ENCODE measurements at places on chromosomes 16 and 17. TPM values are rescaled to one million over a fixed set of nuclear protein-coding genes. Genes with fewer than 3 reads are reported as not detected.

SLC16A6 gene
- 1.2 TPM for total RNA-seq

- no peaks in the 10 kb centered on the region for H3K4me1 ChIP-seq
- DNase-seq, result no peak
- no peak overlapping the region for H3K4me3 ChIP-seq
- H3K27ac ChIP-seq, result no peak overlapping the region
Observed at GRCh38 chr17:73324160-73324475, 12.3 kb upstream of the CDC42EP4 start.

- H3K4me1 ChIP-seq, result no peaks in the 10 kb centered on the region
- H3K4me3 ChIP-seq, result no peak overlapping the region
- no peak overlapping the region for H3K27ac ChIP-seq
- H3K27me3 ChIP-seq, result no peaks in the 10 kb centered on the region
- DNase-seq, result peak; percentile 73
Observed at GRCh38 chr16:75385507-75386152, 47.7 kb downstream of the CFDP1 start.

DNA sequence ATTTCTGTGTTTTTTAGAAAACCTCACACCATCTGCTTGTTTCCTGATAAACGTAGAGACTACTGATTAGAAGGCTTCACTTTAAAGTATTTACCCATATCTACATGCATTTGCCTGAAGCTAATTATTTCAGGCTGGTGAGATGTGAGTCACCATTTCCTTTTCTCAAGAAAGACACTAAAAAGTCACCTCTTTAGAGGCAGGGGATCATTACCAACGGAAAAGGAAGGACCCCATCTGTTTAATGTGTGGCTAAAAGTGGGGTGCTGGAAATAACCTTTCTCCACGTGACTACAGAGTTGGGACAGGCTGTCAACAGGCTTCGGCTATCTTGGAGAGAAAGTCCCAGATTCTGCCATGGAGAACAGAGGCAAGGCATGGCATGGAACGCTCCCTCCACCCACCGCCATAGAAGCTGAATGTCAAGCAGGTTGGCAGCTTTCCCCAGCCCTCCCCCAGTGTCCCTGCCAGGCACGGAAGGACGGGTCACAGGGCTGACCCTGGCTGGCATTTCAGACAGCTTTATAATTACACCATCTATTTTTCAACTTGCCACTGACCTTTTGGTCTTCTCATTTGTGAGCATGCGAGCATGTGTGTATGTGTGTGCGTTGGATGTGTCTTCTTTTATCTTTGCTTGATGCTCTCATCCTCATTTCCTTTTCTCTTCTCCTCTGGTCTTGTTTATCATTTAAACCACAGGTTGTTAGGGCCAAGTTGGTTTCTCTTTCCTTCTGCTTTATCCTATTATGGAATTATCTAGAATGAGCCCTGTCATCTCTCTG lies 157.0 kb downstream of the CPPED1 start:
- H3K4me3 ChIP-seq, result no peak overlapping the region
- H3K4me1 ChIP-seq, result no peaks in the 10 kb centered on the region
- no peak for DNase-seq
- H3K27ac ChIP-seq, result no peak overlapping the region
- H3K36me3 ChIP-seq, result no peaks in the 10 kb centered on the region
- H3K27me3 ChIP-seq, result no peaks in the 10 kb centered on the region

DNA sequence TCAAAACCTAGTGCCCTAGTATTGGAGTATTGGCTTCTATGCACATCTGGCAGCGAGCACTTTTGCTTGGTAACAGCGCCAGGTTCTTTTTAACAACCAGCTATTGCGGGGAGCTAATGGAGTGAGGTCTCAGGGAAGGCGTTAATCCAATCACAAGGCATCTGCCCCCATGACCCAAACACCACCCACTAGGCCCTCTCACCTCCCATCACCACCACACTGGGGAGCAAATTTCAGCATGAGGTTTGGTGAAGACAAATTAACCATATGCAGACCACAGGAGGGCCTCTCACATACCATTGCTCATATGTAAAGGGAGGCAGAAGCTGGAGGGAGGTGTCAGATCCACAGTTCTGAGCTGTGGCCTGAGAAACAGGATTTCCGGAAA lies 893 bp upstream of the ODF4 start:
- no peak overlapping the region for H3K4me3 ChIP-seq
- H3K36me3 ChIP-seq, result no peaks in the 10 kb centered on the region
- no peaks in the 10 kb centered on the region for H3K4me1 ChIP-seq
- no peak overlapping the region for H3K27ac ChIP-seq
- no peaks in the 10 kb centered on the region for H3K27me3 ChIP-seq

CES4A gene
- total RNA-seq, result 2.6 TPM

DNA sequence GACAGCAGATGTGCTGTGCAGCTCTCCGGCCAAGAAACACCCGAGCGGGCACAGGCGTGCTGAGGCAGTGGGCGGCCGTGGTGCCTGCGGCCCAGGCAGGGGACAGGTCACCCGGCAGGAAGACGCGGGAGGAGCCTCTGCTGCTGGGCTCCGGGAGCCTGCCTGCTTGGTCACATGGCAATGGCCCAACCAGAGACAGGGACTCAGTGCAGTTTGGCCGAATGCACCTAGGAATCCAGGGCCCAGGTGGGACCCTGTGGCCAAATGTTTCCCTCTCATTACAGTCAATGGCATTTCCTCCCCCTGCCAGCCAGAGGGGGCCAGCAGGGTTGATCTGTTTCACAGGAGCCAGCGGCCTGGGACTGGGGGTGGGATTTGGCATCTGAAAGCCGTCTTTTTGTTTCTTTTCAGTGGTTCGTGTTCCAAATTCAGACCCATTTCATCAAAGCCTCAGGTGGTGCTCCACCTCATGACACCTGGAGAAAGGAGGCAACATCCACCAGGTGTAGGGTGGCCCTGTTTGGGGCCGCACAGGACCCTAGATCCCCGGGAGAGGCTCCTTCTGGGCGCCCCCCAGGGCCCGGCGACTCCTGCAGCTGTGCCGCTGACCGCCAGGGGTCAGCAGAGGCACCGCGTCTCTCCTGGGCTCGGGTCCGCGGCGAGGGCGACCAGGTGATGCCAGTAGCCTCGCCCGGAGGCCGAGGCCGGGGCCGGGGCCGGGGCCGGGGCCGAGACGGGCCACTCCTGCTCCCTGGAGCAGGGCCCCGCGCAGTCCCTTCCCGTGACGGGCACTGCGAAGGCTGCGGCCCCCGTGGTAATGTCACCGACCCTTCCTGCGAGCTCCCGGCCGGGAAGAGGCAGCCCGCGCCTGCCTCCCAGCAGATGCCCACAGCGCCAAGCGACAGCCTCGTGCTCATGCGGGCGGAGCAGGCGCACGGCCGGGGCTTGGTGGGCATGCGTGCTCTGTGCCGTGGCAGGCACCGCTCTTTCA lies 118.5 kb downstream of the C16orf78 start:
- H3K36me3 ChIP-seq, result no peaks in the 10 kb centered on the region
- no peak overlapping the region for H3K27ac ChIP-seq
- H3K4me3 ChIP-seq, result peak overlapping the region; percentile 49
- H3K27me3 ChIP-seq, result 0 out of 2 replicates have a peak, but pooled peaks cover 6% of the 10 kb centered on the region
- DNase-seq, result peak; percentile 20

DNA sequence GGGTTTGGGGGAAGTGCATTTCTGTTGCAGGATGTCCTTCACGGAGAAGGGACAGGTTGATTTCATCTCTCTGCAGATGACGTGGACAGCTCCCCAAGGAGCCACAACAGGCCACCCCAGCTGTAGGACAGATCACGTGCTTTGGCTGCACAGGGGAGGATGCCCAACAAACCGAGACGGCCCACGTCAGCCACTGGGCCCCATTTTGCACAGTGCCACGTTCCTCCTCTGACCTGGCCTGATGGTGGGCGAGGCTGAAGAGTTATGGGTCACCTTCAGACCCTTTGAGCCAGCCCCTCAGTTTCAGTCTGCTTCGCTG lies 9.0 kb upstream of the RHBDL3 start:
- no peaks in the 10 kb centered on the region for H3K27me3 ChIP-seq
- no peak overlapping the region for H3K4me3 ChIP-seq
- H3K27ac ChIP-seq, result no peak overlapping the region
- no peaks in the 10 kb centered on the region for H3K36me3 ChIP-seq

DNA sequence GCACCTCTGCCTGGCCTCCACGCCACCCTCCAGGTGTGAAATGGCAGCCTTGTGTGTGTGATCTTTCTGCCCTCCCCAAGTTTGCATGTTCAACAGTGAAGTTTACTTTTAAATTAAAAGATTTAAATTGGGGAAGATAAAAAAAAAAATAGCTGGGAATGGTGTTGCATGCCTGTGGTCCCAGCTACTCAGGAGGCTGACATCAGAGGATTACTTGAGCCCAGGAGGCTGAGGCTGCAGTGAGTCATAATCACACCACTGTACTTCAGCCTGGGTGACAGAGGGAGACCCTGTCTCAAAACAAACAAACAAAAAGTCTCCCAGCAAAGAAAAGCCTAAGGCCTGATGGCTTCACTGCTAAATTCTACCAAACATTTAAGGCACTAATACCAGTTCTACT lies 35.4 kb upstream of the RNF43 start:
- peak; percentile 39 for DNase-seq
- H3K4me1 ChIP-seq, result no peaks in the 10 kb centered on the region
- H3K27ac ChIP-seq, result no peak overlapping the region
- no peaks in the 10 kb centered on the region for H3K36me3 ChIP-seq

DNAAF8 gene
- 1.2 TPM for total RNA-seq

DNA sequence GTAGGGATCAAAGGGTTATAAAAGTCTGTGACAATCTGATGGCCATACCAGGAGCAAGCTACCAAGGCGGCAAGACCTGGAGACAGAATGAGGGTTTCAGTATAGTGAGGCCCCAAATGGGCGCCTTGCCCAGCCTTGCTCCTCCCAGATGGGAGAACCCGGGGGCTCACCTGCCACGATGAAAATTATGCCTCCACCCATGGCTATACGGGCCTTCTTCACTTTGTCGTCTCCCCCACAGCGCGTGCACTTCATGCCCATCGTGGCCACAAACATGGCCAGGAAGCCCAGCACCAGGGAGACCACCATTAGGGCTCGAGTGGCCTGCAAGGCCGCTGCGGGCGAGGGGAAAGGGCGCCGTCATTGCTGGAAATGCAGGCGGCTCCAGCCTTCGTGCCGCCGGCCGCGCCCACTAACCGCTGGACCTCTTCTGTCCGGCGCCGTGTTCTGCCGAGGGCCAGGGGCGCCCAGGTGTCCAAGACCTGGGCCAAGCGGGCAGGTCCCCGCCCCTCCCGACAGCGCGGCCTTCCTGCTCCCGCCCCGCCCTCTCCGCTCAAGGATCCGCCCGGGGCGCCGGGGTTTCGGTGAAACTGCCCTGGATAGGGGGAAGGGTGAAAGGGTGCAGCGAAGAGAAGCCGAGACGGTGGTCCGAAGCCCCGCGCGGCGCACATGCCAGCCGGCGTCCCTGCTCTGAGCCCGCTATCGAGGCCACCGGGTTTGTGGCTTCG lies 1.5 kb downstream of the CLDN7 start:
- H3K4me1 ChIP-seq, result peaks cover 27% of the 10 kb centered on the region
- H3K36me3 ChIP-seq, result peaks cover 4% of the 10 kb centered on the region
- H3K27me3 ChIP-seq, result no peaks in the 10 kb centered on the region
- H3K27ac ChIP-seq, result peak overlapping the region; percentile 83

C16orf46 gene
- total RNA-seq, result 0.73 TPM

DNA sequence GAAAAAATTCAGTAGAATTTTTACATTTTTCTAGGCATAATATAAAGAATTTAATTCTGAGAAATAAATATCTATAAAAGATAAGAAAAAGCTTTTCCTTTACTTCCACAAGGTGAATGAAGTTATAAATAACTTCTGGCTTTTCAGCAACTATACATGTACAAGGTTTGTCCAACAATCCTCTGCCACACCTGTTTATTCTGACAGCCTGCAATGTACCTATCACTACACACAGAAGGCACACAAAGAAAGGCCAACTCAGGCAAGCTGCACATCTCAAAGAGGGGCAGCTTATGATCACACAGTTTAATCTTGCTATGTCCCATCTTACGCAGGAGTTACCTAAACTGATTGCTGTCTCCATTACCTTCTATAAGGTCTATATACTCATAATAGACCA lies 120.2 kb downstream of the MYO1D start:
- H3K27me3 ChIP-seq, result no peaks in the 10 kb centered on the region
- no peak overlapping the region for H3K27ac ChIP-seq
- H3K36me3 ChIP-seq, result no peaks in the 10 kb centered on the region

DNA sequence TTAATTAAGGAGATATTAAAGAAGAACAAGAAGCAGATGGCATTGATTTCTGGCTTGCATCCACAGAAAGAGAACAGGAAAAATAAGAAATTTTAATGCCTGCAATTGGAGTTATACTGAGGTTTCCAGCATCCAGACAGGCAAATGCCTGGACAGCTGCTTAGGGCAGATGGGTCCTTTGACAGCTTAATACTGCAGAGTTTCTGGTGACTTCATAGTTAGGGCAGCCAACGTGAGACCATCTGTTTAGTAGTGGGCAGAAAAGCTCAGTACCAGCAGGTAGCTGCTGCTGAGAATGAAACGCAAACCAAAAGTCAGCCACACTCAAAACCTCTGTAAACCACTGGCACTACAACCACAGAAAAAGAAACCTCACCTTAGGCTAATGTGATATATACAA lies 109.8 kb downstream of the CDK5R1 start:
- H3K27me3 ChIP-seq, result no peaks in the 10 kb centered on the region
- H3K36me3 ChIP-seq, result no peaks in the 10 kb centered on the region
- no peaks in the 10 kb centered on the region for H3K4me1 ChIP-seq
- no peak for DNase-seq
- no peak overlapping the region for H3K4me3 ChIP-seq

DNA sequence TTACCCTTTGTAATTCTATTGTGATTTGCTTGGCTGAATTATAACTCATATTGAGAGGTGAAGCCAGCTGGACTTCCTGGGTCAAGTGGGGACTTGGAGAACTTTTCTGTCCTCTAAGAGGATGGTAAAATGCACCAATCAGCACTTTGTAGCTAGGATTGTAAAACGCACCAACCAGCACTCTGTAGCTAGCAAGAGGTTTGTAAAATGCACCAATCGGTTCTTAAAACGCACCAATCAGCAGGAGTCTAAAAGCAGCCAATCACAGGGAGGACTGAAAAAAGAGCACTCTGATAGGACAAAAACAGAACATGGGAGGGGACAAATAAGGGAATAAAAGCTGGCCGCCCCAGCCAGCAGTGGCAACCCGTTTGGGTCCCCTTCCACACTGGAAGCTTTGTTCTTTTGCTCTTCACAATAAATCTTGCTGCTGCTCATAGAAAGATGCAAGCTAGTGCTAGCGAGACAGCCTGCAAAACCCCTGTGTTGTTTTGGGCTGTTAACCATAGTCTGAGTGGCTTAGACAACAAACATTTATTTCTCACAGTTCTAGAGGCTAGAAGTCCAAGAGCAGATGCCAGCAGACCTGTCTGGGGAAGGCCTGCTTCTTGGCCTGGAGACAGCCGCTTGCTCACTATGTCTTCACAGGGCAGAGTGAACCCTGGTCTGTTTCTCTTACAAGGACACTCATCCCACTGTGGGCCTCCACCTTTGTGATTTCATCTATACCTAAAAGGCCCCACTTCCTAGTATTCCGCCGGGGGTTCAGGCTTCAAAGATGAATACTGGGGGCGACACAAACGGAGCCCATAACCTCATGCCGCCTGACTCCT lies 39.0 kb upstream of the CRISPLD2 start:
- no peaks in the 10 kb centered on the region for H3K4me1 ChIP-seq
- no peak overlapping the region for H3K4me3 ChIP-seq
- no peak overlapping the region for H3K27ac ChIP-seq
- no peak for DNase-seq

Measured in PC-3 (cell line).